Mucosa of descending colon (tissue), 3 donors: ENCODE measurements at places on chromosomes 16 and 17.

- no peak for DNase-seq
Observed at GRCh38 chr16:14434860-14435259, 195.2 kb downstream of the PARN start.

DNA sequence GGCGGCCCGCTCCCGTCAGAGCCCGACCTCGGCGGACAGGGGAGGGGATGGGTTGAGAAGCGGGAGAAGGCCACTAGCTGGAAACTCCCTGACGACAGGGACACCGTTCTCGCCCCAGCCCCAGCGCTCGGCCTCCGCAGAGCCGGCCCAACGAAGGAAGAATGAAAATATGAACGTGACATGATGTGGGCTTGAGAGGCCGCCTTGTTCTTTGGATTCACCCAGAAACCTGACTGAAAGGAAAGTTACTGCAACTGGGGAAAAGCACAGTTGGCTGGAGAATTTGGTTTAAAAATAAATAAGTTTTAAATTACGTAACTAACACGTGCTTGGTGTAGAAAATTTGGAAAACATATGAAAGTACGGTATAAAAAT is 21.1 kb downstream of the NPTX1 start:
- DNase-seq = no peak

DNA sequence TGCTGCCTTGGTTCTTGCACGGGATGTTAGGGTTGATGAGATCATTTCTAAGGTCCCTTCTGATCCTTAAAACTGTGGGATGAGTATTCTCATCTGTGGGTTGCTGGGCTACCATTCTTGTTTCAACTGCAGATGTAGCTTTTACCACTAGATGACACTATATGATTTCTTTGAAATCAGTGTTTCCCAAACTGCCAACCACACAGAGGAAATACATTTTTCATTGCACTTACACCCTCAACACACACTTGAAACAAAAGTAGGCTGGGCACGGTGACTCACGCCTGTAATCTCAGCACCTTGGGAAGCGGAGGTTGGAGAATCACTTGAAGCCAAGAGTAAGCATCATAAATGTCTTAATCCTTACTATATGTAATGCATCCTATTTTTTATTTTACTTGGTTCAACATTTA is 15.3 kb downstream of the LCMT1 start:
- peak; percentile 72 for DNase-seq

DNA sequence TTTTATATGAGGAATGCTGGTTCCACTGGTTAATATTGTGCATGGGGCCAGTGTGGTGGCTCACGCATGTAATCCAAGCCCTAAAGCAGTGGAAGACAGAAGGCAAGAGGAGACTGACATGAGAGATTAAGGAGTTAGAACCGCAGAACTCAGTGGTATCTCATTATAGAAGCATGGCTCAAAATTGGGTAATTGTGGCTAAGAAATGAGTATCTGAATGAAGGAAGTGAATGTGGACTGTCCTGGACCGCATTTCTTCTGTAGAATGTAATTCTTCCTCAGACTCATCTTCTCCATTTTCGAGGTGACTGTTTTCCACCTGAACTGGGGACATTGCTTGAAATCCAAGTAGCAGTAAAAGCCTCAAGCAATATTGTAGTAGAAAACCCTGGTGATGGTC is 42.6 kb upstream of the CDR2 start:
- no peak for DNase-seq

GRCh38 chr17:65487161-65487560 is 74.3 kb downstream of the AXIN2 start:
- no peak for DNase-seq

GRCh38 chr16:82082543-82083244 is 47.6 kb downstream of the HSD17B2 start:
- DNase-seq = peak; percentile 24

GRCh38 chr17:45794840-45795239 is 10.7 kb downstream of the CRHR1 start:
- DNase-seq = no peak

GRCh38 chr17:39662551-39663339 is 2.4 kb upstream of the TCAP start:
- peak; percentile 80 for DNase-seq

GRCh38 chr17:48100160-48100559 is 1.1 kb downstream of the CBX1 start:
- no peak for DNase-seq

- no peak for DNase-seq
Observed at GRCh38 chr17:16814439-16814838, 124.4 kb downstream of the CCDC144A start.

DNA sequence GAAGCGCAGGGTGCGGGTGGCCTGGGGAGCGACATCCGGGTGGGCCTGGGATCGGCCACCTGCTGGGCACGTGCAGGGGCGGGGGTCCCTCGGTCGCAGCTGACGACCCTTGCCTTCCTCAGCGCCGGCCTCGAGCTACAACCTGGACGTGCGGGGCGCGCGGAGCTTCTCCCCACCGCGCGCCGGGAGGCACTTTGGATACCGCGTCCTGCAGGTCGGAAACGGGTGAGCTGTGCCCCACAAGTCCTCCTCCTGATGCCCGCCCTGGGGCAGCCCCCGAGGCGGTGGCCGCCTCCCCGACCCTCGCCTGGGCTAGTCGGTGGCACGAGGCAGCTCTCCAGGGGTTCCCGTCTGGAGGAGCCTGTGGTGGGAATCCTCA is 1.5 kb downstream of the ITGAL start:
- no peak for DNase-seq

DNA sequence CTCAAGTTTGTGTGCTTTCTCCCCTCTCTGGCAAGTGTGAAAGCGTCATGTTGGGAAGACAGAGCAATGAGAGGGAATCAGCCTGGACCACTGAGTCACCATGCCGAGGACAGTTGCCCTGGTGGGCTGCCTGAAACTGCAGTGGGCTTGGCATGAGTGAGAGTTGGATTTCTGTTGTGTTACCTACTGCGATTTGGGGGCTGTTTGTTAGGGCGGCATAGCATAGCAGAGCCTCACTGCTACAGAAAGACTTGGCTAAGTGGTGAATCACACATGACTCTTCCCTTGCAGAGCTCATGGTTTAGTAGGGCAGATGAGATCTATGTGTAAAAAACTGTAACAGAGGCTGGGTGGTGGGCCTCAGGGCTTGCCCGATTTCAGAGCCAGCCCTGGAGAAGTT is 324.6 kb downstream of the C16orf95 start:
- DNase-seq = no peak

DNA sequence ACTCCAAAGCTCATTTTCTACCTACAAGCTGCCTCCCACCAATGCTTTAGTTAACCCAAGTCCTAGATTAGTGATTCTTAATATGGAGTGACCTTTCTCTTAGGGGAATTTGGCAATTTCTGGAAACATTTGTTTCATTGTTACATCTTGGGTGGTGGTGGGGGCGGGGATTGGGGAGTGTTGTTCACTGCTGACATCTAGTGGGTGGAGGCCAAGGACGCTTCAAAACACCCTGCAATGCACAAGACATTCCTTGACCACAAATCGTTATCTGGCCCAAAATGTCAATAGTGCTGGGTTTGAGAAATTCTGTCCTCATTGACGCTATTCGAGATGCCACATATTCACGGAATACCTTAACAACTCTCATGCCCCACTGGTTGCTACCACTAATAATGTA is 282.9 kb downstream of the RBFOX1 start:
- no peak for DNase-seq

- DNase-seq = peak; percentile 61
Observed at GRCh38 chr17:76645481-76645880, 1.9 kb upstream of the ST6GALNAC1 start.

DNA sequence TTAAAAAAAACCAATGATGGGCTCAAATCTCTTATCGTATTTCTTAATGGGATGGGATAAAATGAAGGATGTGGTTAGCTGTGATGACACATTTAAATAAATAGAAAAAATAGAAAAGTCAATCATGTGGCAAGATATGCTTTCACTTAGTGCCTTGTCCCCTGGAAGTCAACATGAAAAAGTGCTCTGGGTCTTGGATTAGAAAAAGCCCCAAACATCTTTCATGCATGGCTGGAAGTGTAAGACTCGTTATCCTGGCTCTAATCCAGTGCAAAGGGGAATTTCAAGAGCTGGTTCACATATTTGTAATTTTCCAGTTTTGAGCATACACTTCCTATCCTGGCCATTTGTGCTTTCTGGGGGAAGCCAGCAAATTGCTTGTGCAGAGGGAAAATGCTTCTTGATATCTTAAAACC is 160.9 kb downstream of the MAP2K6 start:
- DNase-seq = no peak

DNA sequence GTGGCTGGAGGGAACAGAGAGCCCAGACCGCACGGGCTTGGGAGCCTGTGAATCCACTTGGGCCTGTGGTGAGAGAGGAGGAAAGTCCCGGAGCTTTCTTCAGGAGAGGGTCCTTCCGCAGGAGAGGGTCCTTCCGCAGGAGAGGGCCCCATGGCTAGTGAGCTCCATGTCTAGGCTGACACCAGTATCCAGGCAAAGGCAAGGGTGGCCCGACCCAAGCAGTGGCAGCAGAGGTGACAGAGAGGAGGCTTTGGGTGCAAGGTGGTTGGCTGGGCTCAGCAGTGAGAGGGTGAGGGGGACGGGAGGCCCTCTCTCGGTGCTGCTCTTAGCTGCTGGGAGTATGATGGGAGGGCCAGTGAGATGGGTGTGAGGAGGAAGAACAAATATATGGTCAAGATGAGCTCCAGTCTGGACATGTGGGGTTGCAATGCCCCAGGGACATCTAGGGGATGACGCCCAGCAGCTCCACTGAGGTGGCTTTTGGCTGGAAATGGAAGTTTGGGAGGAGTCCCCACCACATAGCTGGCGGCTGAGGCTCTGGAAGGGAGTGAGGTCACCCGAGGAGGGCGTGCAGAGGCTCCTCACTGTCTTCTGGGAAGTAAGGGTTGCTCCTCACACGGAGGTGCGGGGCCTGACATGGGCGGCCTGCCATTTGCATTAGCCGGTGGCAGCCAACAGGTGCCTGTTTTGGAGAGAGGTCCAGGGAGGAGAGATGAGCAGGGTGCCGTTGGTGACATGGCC is 2.3 kb upstream of the HSD3B7 start:
- no peak for DNase-seq

DNA sequence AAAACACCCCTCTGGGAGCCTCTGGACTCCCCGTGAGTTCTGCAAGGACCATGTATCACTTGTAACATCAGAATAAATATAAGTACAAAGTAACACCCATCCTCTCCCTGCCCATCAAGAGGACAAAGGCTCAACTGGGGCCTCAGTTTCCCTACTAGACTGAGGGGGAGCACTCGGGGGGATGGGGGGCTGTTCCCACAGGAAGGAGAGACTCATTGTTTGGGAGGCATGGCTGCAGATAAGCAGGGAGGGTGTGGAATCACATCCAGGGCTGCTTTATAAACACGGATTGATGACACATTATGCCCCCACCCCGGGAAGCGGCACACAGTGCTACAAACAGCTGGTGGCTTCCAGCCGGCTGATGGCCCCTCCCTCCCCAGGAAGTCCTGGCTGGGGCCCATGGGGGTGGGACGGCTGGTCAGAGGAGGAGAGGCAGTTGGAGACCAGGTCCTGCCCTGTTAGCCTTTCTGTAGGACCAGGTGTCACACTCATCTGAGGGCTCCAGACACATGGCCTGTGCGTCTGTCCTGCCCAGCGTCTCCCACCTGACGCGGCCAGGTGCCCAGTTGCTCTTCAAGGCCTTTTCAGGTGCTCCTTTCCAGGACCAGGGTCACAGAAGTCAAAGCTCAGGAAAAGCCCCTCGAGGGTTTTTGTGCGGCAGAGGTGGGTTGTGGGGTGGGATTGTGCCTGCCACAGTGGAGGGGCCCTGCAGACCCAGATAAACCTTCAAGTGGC is 1.3 kb upstream of the MPG start:
- DNase-seq = peak; percentile 85

- DNase-seq = no peak
Observed at GRCh38 chr17:81737947-81738800, 26.1 kb downstream of the SLC25A10 start.

GRCh38 chr17:5541610-5542202 is 42.6 kb downstream of the NLRP1 start:
- no peak for DNase-seq

DNA sequence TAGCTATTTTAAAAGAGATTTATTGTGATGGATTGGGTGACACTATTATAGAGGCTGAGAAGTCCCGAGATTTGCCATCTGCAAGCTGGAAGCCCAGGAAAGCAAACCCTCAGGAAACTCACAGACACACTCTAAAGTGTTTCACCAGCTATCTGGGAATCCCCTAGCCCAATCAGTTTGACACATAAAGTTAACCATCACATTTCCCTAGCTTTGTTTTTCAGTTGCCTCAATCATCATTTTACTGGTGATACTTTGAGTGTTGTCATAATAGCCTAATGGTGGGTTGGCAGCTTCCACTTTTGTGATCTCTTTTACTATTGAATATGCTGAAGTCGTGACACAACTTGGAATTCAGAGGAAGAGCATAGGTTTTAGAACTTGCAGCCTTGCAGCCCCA is 1.8 kb downstream of the SGF29 start:
- DNase-seq = no peak

DNA sequence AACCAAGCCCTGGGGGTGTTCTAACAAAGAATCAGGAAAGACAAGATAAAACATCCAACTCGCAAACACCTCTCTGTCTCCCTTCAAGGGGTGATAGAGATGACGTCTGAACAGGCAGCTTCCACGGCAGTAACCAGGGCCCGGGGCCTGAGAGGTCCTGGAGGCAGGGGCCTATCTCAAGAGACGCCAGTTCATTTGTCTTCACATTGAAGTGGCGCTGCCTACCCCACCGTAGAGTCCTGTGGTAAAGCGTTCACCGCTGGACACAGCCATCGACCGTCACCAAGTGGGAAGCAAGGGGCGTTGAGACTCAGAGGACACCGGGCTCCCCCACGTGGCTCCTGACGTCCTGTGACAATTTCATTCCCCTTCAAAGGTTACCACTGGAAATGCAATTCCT is 21.4 kb downstream of the UTS2R start:
- no peak for DNase-seq

DNA sequence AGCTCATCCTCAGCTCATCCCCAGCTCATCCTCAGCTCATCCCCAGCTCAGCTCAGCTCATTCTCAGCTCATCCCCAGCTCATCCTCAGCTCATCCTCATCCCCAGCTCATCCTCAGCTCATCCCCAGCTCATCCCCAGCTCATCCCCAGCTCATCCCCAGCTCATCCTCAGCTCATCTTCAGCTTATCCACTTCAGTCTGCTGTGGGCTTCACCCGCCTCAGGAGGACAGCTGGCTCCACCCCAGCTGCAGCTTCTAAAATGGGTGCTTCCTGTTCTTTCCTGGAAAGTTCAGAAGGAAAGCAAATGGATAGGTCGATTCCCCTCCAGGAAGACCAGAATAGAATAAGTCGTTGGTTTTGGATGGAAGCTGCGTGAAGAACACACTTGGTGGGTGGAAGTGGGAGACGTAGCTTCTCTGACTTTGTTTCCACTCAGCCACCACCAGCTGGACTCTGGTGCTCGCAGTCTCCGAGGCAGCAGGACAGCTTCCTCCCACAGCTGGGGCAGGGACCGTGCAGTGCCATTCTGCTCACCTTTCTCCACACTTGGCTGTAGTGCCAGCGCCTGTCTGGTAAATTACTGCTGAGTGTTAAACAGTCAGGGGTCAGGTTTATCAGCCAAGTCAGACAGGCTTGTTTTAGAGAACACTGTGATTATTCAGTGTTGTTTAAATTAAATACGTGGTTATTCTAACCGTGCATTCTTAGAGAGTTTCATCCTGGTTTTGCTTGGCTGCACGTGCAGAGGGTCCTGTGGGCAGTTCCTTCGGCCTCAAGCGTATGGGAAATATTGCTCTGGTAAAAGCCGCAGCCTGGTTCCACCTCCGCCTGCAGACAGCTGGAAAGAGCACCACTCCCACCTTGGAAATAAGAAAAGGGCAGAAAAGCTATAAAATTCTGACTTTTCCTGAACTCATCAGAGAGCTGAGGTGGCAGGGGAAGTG is 61.0 kb upstream of the CHMP6 start:
- no peak for DNase-seq
